Fibroblast of villous mesenchyme (primary cell): ENCODE measurements at places on chromosomes 5 and 9.

GRCh38 chr9:21696411-21696871, 106.0 kb upstream of the MTAP start:
- peak; percentile 48 for DNase-seq

DNA sequence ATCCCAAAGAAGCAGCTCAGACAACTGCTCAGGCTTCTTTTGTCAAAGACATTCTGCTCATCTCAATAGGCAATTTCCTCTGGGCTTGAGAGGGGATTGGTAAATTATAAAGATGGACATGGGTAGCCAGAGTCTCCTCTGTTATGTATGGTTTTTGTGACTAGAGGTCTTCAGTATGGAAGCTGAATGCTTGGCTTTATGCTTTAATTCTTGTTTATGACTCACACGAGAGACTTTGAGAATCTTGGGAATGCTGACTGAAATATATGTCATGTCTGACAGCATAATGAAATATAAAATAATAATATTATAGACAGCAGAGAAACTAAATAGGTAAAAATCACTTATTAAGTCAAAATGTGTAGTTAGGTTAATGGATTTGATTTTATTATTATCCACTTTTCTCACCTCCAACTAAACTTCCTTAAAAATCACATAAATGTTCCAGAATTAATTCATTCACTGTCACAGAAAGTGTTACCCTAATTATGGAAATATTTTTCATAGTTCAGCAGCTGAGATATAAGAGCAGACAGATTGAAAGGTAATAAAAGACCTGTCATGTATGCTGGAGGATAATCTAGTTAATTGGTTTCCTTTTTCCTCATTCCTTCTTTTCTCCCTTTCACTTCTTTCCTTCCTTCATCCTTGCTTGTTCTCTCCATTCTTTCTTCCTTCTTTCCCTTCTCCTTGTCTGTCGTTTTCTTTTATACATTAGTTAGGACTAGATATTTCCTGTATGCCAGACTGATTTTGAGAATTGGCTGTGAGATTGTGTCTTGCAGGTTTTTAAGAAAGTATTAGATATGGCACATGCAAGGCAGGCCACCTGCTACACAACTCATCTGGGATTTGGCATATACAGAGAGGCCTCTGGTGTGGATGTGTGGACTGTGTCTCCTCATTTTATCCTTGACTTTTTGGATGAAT, 1866.1 kb upstream of the NUDT12 start:
- no peak for DNase-seq

- DNase-seq: no peak
Observed at GRCh38 chr5:10913181-10913810, 152.3 kb upstream of the DAP start.

DNA sequence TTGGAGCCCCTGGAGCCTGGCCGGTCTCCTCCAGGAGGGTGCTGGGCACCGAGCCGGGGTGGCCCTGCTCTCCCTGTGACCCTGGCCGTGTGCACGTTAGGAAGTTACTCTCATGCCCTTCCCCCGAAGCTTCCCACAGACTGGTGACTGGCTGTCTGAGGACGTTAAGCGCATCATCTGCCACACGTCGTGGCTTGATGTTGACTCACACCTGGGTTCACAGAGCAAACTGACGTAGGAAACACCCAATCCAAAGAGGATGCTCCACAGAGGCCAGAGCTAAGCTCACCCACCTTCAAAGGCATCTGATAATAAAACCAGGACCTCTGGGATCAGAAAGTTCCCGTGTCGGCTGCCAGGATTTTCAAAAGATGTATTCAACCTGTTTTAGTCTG, 152.9 kb upstream of the PHYKPL start:
- DNase-seq: no peak

GRCh38 chr5:171336521-171337209, 27.6 kb downstream of the TLX3 start:
- peak; percentile 67 for DNase-seq

- DNase-seq: no peak
Observed at GRCh38 chr5:163567811-163568210, 62.4 kb downstream of the MAT2B start.

GRCh38 chr5:138824516-138824915, 50.6 kb downstream of the LRRTM2 start:
- DNase-seq: peak; percentile 50

DNA sequence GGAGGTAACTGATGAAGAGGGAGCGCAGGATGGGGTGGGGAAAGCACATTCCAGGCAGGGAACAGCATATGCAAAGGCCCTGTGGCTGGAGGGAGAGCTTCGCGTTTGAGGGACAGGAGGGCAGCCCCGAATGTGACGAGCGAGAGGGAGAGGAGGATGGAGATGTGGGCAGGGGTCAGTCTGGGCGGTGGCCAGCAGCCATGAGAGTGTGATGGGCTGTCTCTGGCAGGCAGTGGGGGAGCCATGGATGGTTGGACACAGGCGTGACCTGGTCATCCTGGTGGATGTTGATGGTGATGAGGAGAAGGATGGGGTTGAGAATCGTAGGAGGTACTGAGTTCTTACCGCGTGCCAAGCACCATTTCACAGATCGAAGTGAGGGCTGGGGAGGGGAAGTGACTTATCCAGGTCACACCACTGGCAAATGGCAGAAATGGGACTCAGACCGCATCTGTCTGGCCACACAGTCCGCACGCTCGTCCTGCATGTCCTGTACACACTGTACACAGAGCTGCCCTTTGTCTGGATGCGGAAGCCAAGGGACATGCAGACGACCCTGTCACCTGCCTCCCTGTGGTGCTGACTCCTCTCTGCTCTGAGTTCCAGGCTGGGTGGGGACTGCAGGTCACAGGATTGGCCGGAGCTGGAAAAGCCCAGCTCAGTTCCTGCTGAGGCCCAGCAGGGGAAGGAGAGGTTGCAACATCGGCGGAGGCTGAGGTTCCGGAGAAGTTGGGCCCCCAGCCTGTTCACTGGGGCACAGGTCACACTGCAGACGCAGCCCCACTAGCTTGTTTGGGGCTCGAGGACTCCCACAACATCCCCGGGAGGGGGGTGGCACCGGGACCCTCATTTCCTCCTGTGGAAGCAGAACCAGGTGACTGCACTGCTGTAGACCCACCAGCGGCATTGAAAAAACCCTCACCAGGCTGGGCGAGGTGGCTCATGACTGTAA, 165.6 kb upstream of the IER5L start:
- DNase-seq: peak; percentile 64

DNA sequence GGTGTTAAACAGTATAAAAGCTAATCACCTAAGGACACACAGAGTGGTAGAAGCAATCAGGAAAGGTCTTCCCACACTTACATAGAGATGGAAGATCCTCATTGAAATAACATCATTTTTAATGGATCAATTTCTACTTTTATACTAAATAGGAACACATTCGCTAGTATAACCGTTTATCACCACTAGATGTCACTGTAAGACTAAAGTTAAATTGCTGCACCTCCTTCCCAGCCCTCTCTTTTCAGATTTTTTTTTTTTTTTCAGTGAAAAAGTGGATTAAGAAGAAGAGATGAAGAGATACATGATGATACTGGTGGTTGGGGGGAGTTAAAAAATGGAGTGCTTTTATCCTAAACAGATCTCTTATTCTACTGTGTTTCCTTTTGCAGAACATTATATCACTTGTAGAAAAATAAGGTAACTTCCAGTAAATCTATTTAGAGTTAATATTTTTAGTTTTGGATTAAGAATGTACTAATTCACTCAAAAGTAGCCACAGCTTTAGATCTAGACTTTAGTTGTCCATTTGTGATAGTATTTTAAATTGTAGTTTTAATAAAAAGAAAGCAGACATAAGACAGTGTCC, 116.9 kb upstream of the ARRDC3 start:
- peak; percentile 61 for DNase-seq

DNA sequence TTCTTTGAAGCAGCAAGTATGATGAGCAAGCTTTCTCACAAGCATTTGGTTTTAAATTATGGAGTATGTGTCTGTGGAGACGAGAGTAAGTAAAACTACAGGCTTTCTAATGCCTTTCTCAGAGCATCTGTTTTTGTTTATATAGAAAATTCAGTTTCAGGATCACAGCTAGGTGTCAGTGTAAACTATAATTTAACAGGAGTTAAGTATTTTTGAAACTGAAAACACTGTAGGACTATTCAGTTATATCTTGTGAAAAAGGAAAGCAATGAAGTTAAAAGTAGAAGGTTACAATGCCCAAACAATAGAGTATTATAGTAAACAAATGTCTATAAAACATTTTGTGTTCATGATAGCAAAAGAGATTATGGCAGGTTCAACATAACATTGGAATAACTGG, 88.6 kb downstream of the JAK2 start:
- no peak for DNase-seq

DNA sequence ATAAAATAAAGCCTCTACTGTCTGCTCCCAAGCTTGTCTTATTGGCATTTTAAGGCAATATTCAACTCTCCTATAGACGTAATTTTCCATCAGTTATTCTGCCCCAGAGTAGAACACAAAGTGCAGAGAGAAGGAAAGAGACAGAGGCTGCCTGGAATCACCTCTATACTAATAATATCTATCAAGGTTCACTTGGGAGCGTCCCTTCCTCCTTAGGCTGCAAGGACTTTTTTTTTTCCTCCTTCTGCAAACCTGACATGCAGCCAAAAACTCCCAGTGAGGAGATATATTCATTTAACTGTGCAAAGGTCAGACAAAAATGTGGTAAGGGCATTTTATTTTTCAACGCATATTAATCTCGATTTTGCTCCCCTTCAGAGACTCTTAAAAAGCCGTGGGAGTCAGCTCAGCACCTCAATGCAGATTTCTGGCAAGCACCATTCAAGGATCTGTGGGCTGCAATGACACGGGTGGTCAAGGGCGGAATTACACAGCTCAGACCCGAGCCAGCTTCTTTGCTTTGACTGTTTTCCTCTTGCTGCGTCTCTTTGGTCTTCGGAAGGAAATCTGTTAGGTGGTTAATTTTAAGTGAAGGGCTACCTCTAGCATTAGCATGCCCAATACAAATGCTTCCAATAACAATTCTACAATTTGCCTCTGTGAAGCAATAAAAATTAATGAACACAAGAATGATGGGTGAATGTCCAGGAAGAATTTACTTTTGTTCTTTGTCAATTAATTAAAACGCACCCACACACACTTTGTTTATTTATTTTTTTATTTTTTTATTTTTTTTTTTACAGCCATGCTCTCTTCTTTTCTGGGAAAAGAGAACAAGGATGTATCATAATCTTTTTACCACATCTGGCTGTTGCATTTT, 587.7 kb upstream of the GRAMD2B start:
- DNase-seq: peak; percentile 48
